ENCODE measurements at places on chromosomes 7 and 10.

DNA sequence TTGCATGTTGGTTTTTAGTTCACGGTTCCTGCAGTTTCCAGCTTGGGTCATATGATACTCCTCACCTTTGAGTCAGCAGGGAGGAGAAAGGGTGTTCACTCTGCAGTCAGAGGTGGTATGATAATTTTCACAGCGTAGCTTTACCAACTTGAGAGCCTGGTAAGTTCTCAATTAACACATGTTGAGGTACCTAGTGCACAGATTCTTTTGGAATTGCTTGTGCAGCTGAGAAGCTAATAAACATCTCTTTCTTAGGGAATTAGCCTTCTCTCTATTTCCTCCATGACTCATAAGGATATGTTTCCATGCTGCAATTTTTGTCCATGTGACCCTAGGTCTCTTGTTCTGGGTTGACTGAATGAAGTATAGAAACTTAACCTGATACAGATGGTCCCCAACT is 166.6 kb downstream of the KIF20B start:
- DNase-seq, result no peak

DNA sequence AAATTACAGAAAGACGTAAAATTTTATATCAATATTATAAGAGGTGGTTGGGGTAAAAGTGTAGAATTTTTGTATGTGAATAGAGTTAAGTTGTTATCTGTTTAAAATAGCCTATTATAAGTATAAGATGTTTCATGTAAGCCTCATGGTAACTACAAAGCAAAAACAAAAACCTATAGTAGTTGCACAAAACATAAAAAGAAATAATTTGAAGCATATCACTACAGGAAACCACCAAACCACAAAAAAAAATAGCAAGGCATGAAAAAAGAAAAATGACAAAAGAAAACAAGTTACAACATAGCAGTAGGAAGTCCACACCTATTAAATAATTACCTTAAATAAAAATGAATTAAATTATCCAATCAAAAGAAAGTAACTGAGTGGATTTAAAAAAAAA is 12.4 kb upstream of the GSTK1 start:
- no peak for DNase-seq

DNA sequence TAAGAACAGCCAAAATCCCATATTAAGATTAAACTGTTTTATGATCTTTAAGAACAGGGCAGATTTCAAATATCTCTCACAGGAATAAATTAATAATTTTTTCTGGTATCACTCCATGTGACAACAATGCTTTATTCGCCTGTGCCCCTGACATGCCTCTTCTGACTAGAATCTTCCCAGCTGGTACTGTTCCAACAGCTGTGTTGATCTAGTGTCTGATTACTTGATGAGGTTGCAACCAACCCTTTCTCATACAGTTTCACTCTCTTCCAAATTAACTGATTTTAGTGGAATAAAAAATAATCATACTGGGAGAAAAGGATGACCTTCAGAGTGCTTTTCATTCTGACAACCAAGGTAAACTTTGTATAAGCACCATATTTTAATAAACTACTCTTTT is 151.9 kb downstream of the CHRM2 start:
- no peak for DNase-seq

DNA sequence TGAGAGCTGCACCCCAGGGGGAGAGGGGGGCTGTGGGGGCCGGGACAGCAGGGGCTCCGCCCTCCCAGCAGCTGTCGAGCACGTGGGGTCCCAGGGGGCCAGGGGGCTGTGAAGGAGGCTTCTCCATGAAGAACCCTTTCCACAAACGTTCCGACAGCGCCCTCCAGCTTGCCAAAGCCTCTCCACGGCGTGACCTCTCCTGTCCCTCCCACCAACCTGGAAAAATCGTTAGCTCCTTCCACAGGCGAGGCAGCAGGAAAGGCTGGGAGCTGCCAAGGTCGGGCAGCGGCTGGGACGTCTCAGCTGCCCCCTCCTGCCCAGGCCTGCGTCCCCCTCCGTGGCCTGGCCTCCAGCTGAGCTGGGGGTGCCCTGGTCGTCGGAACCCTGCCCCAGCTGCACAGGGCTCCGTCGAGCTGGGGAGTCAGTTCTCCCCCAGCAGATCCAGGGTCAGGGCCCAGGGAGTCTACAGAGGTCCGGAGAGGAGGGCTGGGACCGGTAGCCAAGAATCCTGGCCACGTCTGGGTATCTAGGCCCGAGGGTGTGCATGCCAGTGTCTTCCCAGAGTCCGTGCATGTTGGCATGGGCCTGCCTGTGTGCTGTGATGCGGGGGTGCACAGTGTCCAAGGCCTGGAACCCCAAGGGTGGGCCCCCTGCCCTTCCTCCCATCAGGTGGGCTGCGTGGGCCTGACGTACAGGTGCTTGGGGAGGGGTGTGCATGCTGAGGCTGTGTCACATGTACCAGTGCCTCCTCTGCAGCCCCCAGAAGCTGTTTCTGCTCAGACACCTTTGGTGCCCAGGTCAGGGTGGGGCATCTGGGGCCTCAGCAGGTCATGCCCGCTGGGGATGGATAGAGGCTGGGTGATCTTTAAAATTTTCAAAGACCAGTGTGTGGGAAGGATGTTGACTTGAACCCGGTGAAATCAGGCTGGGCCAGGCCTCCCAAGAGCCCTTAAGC is 66.5 kb downstream of the UNCX start:
- DNase-seq, result no peak

DNA sequence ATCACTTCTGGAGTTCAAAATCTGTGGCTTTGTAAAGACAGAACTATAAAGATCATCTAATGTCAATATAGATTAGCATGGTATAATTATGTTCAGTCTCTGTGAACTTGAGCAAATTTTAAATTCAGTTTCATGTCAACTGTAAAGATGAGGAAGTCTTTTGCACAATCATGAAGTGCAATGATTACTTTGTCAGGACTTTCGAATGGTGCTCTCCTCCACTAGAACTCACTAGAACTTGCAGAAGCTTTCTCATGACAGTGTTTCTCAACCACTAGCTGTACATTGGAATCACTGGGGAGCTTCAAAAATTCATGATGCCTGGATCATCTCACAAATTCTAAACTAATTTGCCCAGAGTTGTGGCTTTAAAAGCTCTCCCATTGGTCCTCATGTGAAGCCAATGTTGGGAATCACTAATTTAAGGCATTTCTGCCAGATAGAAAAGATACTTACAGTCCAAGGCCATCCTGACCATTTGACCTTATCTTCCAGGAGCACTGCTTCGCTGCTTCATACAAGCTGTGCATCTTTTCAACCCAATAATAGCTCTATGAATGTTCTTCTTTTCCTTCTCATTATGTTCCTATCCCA is 12.9 kb downstream of the OR2AE1 start:
- no peak for DNase-seq

DNA sequence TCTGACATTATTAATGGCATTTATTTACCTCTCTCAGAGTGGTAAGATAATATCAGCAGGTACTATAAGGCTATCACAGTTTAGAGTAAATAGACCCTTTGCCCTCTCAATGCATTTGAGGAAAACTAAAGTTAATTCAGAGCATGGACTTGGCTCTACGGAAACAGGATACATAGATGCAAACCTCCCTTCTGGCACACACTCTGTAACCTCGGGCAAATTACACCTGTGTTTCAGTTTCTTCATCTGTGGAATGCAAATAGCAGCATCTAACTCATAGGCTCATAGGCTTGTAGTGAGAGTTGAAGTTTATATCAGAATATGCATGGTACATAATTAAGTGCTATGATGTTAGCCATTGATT is 5.6 kb downstream of the RAPGEF5 start:
- no peak for DNase-seq

DNA sequence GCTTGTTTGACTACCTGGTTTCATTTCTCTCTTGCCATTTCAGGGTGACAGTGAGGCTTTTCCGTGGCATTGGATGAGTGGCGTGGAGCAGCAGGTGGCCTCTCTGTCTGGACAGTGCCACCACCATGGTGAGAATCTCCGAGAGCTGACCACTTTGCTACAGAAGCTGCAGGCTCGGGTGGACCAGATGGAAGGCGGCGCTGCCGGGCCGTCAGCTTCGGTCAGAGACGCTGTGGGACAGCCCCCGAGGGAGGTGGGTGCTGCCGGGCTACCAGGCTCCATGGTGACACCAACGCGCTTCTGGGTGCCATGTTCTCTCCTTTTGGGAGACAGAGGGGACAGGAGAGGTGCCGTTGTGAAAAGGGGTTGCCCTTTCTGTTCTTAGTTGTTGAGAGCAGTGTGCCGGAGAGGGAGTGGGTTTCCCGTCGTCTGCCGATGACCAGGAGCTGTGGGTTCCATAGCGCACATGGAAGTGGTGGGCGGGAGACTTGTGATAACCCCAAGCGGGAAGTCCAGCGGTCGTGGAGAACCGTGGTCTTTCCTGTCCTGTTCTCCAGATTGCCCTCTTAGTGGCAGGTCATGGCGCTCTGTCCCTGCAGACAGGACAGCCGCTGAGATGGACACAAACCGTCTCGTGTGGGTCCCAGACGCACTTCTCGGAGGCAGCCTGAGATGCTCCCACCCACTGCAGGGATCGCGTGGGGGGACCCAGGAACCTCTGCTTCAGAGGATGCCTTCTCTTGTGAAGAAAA is 21.3 kb downstream of the SUN1 start:
- no peak for DNase-seq

DNA sequence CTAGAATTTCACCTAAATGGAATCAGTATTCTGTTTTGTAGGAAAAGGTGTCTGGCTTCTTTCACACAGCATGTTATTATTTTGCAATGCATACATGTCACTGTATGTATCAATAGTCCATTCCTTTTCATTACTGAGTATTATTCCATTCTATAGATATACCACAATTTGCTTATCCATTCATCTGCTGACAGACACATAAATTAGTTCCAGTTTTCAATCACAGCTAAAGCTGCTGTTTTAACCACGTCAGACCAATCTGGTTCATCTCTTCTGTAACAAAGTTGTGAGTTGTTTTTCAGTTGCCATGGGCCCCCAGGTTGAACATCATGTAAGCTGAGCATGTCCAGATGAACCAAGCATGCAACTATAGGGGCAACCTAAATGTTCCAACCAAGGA is 282.1 kb upstream of the MKLN1 start:
- no peak for DNase-seq

GRCh38 chr10:6223981-6224380 is 21.2 kb downstream of the PFKFB3 start:
- no peak for DNase-seq

DNA sequence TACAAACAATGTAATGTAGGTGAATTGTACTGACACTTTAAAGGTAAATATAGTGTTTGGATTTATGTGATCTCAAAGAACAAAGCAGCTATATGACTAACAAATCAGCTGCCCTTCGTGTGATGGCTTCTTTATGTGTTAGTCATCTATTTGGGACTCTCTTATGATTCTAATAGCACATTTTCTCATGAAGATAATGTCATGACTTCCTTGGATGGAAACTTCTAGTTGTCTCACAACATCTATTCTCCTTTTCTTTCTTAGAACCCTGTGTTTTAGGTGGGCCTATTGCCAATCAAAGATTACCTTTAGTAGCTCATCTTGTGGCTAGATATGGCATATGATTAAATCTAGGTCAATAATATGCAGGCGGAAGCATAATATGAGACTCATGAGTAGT is 45.0 kb downstream of the TMEM106B start:
- no peak for DNase-seq

GRCh38 chr10:7551950-7552716 is 114.6 kb downstream of the ITIH5 start:
- no peak for DNase-seq

GRCh38 chr10:3807928-3808496 is 23.0 kb upstream of the KLF6 start:
- DNase-seq, result no peak

- DNase-seq, result no peak
Observed at GRCh38 chr10:124611738-124612137, 132.4 kb downstream of the FAM53B start.

GRCh38 chr10:63899673-63900300 is 378.6 kb downstream of the REEP3 start:
- no peak for DNase-seq

DNA sequence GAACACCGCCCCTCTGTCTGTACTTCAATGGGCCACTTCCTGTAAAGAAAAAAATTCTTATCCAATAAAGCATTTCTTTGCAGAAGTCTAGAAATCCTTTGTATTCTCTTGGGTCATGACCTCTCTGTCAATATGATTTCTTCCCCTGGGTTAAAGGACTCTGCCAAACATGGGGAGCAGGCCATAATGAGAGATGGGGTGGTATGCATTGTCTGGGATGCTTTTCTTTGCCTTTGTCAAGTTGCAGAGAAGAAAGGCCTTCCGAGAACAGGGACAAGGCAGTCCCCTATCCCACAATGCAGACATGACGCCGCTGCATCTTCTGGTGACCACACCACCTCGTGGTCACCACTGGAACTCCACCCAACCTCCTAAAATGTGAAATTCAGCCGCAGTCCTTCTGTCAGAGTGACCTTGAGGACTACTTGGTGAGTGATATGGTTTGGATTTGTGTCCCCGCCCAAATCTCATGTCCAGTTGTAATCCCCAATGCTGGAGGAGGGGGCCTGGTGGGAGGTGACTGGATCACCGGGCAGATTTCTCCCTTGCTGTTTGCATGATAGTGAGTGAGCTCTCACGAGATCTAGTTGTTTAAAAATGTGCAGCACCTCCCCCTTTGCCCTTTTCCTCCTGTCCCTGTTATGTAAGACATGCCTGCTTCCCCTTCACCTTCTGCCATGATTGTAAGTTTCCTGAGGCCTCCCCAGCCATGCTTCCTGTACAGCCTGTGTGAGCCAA is 15.2 kb upstream of the FRMPD2 start:
- peak; percentile 24 for DNase-seq

DNA sequence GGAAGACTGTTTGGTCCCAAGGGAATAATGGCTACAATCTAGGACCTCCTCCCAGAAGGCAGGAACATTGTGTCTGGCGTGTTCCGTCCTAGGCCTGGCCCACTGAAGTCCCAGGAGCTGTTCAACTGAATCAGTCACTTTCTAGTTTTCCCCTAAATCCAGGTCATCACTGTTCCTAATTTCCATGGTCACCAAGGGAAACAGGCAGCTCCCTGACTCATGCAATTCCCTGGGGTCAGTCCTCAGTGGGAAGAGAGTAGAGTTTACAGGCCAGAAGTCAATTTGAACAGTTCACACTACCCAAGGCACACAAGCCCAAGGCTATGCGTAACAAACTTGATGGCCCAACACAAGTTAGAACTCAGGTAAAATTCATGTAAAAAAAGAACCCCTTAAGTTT is 44.0 kb downstream of the CREB3L2 start:
- peak; percentile 9 for DNase-seq

GRCh38 chr10:98429320-98430072 is 14.5 kb upstream of the PYROXD2 start:
- DNase-seq, result no peak

DNA sequence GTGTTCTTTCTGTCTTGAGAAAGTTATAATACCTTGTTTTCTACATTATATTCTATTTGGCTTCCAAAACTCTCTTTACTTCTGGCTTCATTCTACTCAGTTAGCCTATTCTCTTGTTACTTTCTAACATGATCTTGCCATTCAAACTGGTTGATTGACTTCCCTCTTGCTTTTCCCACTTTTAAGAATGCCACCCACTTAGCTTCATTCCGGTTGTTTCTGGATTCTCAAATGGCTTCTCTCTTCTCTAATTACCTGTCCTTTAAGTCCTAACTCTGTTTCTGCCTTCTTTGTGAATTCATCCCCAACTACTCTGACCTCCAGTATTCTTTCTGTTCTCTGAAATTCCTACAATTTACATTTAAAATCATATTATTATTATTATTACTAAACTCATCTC is 52.0 kb downstream of the ANKIB1 start:
- DNase-seq, result no peak

Data from RCC 7860 (cell line).